ENCODE measurements at places on chromosomes 4 and X.

- DNase-seq, result no peak
Measured at GRCh38 chrX:68908071-68908470, 79.2 kb downstream of the EFNB1 start.

DNA sequence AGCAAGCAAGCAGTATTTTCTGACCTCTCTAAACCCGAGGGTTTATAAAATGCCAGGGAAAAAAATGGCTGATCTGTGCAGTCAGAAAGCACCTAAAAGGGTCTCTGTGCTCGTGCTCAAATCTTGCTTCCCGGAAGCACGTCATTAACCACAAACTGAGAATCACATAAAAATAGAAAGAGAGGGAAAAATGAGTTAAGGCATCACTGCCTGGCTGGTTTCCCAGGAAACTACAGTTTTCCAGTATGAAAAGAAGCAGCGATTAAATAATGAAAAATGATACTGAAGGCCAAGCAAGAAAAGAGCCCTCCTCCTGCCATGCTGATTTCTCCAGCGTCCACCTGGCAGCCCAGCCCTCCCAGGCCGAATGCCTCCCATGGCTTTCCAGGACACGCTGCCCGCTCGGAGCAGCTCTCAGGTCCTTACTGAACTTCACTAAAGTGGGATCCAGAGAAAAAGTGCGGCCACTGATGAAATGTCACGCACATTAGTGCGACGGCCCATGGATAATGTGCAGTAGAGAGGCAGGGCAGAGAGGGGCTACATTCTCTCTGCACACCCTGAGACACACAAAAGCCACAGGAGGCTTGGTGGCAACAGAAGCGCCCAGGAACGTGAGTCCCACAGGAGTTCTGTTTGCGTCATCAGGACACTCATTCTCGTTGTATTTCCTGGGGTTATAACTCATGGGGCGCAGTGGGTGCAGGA, 80.4 kb downstream of the WFS1 start:
- DNase-seq, result no peak

DNA sequence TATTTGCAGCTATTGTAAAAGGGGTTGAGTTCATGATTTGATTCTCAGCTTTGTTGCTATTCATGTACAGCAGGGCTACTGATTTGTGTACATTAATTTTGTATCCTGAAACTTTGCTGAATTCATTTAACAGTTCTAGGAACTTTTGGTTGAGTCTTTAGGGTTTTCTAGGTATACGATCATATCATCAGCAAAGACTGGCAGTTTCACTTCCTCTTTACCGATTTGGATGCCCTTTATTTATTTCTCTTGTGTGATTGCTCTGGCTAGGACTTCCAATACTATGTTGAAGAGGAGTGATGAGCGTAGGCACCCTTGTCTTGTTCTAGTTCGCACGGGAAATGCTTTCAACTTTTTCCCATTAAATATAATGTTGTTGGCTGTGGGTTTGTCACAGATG, 48.1 kb downstream of the NPY1R start:
- no peak for DNase-seq

DNA sequence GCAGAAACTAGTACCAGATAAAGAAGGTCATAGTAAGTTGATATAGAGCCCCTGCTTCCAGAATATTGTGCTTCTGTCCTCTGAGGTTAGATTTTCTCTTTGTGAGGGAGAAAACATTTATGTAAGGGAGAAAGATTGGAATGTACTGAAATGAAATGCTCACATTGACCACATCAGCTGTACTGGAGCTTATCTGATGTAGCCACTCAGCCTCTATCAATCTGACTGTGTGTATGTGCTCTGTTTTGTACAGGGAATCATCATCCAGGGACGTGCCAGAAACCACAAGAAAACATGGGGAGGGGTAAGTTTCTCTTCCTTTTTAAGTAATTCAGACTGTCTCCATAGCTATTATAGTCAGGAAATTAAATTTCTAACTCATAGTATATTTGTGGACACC, 56.8 kb downstream of the PRRG1 start:
- DNase-seq, result no peak

Measured in AML-193 (cell line).